AG20443 (cell line): ENCODE measurements at places on chromosomes 6 and 20.

DNA sequence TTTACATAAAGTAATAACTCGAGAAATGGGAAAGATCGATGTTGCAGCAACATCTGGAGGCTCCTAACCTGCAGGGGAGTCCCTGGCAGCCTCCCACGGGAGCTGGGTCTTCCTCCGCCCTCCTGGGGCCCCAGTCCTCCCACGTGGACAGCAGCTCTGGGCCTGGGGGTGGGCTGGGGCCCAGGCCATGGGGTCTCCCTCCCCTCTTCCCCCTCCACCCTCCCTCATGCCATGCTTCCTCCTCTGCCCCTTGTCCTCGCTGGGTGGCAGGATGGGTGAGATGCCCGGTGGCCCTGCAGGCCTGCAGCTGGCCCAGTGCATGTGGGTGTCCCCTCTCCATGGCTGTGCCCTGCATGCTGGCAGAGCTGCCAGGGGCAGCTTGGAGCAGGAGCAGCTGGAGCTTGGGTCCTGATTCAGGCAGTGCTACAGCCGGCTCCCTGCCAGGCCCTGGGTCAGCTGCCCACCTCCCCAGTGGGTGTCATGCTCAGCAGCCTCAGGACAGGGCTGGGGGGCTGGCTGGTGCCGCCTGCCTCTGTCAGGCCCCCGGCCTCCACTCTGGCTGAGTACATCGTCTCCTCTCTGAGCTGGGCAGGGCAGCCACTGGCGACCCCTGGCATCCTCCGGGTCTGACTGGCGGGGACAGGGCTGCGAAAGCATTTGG is 48.9 kb upstream of the BHLHE23 start:
- no peak for DNase-seq

GRCh38 chr6:137323860-137324259 is 104.7 kb upstream of the IFNGR1 start:
- DNase-seq = no peak

DNA sequence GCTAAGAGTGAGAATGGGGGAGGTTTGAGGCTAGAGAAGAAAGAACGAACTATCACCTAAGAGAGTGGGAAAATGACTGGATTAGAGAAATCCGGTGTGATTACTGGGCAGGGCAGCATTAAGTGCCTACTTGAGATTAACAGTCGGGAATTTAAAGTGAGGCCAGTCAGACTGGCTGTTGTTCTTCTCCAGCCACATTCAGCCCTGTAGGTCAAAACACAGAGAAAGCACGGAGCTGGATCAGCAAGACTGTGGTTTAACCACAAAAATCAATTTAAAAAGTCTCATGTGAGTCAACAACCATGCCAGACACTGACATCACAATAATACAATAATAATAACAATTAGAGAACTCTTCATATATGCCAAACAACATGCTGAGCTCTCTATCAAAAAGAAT is 301.9 kb upstream of the SGK1 start:
- peak; percentile 80 for DNase-seq

DNA sequence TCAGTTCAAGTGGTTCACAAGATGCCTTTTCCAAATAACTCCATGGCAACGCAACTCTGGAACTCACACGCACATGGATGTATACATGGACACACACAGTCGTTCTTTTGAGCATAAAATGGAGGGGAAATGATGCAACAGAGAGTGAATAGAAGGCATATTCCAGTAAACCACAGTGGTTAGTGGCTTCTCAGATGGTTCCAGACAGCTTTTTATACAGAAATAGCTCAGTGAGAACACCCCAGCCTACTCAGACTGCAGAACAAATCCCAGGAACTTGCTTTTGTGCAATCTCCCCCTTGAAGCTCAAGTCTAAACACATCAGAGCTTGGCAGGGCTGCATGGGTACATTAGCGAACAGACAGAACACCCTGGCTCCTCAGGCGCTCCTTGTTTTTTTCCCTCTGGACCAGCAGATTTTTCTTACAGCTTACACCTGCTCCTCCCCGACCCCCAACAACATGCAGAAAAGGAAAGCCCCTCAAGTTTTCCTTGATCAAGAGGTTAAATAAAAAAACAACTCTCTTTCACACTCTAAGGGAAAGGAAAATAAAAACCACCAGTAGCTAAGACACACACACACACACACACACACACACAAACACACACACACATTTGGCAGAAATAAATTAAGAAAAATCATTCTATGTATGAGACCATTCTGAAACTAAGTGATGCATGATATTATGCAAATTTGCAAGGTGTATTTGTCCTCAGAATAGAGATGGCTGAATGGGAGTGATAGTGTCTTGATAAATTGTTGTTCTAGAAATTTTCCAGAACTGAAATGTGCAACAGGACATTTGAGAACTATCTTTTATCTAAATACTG is 51.2 kb upstream of the RANBP9 start:
- DNase-seq = peak; percentile 85

DNA sequence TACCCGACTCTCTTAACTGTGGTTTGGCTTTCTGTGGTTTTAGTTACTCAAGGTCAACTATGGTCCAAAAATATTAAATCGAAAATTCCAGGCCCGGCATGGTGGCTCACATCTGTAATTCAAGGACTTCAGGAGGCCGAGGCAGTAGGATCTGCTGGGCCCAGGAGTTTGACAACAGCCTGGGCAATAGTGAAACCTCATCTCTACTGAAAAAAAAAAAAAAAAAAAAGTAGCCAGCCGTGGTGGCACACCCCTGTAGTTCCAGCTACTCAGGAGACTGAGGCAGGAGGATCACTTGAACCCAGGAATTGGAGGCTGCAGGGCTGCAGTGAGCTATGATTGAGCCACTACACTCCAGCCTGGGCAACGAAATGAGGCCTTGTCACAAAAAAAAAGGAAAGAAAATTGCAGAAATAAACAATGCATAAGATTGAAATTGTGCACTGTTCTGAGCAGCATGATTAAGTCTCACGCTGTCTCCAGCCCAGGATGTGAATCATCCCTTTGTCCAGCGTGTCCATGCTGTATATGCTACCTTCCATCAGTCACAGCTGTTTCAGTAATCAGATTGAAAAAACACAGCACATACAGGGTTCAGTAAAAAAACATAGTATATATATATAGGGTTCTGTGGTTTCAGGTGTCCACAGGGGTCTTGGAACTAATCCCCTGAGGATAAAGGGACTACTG is 40.7 kb downstream of the RGS17 start:
- DNase-seq = peak; percentile 38

- no peak for DNase-seq
These were observed 46.6 kb downstream of the HDAC2 start for GRCh38 chr6:113924312-113924723.

GRCh38 chr6:91031581-91031980 is 444.7 kb upstream of the MAP3K7 start:
- DNase-seq = no peak

GRCh38 chr20:55266361-55266760 is 739.0 kb downstream of the CBLN4 start:
- no peak for DNase-seq

GRCh38 chr6:62721408-62721807 is 435.4 kb upstream of the KHDRBS2 start:
- no peak for DNase-seq

GRCh38 chr20:16947479-16947878 is 199.3 kb downstream of the OTOR start:
- DNase-seq = no peak

GRCh38 chr6:122476131-122476530 is 4.5 kb upstream of the SERINC1 start:
- peak; percentile 20 for DNase-seq

GRCh38 chr6:27358786-27359185 is 29.8 kb upstream of the ZNF391 start:
- no peak for DNase-seq

DNA sequence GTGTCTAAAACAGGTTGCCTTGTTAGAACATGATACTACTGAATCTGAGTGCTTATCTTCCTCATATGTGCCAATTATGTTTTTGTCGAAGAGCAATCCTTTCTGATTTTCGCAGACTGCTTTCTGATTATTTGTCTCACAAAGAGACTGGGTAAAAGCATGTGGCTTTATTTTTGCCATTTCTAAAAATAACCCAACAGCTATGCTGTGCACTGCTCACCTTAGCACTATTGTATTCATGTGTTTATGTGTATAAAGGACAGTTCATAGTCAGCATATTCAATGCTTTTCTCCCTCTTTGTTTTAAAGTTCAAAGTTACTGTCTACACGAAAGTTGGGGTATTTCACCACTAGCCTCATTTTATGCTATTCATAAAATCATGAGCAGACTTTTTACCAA is 127.0 kb downstream of the SGK1 start:
- DNase-seq = no peak

GRCh38 chr6:118588626-118589025 is 40.5 kb downstream of the PLN start:
- peak; percentile 9 for DNase-seq

GRCh38 chr20:42461965-42462593 is 727.6 kb downstream of the PTPRT start:
- no peak for DNase-seq

GRCh38 chr20:61629602-61630390 is 377.7 kb downstream of the CDH4 start:
- DNase-seq = no peak

GRCh38 chr6:9766240-9766915 is 648.5 kb downstream of the TFAP2A start:
- DNase-seq = peak; percentile 58

- DNase-seq = no peak
These were observed 89.9 kb upstream of the MTHFD1L start for GRCh38 chr6:150775415-150776203.

DNA sequence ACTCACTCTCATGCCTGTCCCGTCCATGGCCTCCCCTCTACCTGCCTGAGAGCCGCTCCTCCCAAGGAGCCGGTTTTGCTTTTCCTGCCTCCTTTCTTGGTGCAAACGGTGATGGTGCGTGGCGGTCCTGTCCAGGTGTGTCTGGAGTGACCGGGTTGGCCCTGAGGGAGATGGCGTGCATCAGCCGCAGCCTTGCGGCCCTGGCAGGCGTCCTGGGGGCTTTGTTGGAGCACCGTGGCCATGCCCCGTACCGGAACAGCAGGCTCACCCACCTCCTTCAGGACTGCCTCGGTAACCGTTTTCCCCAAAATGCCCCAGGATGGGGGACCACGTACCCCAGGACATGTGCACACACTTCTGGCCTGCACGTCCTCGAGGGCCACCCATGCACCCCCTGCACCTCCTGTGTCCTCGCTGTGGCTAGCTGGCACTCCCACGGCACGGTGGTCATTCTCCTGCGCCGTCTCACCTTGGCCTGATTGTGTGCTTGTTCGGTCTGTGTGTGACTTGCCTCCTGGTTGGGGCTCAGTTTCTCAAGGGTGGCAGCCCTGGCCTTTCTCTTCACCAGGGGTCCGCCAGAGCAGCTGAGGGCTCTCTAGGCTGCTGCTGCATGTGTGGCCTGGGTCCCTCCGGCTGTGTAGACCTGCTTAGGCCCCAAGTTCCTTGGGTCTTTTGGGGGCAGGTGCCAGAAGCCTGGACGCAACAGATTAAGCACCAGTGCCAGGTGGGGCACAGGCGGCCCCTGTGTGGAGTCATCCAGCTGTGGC is 36.4 kb downstream of the FRMD1 start:
- DNase-seq = no peak

DNA sequence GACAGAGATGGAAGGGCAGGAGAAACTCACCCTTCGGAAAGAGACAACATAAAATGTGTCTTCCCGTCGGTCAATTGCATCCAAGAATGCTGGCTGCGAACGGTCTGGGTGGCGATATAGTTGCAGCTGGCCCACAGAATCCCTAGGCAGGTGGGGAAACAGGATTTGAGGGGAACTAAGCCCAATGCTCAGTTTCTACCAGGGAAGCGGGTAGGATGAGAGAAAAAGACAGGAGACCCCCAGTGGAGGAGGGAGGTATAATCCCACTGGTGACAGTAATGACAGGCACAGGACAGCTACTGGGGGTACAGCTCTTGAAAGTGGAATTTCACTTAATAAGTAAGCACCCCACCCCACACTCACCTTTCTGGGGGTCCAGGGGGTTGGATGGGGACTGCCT is 7.5 kb upstream of the TNXB start:
- DNase-seq = no peak

- DNase-seq = no peak
These were observed 214.3 kb downstream of the ARHGAP18 start for GRCh38 chr6:129495652-129496051.
